Jurkat, Clone E6-1 (cell line): ENCODE measurements at places on chromosomes 7 and 10.

- DNase-seq = no peak
Observed at GRCh38 chr7:149004405-149005370, 23.6 kb downstream of the PDIA4 start.

- no peak for DNase-seq
Observed at GRCh38 chr7:126489874-126490273, 762.9 kb downstream of the GRM8 start.

- no peak for DNase-seq
Observed at GRCh38 chr7:27955011-27955410, 215.0 kb downstream of the TAX1BP1 start.

- no peak for DNase-seq
Observed at GRCh38 chr10:124224331-124225028, 131.1 kb upstream of the CHST15 start.

DNA sequence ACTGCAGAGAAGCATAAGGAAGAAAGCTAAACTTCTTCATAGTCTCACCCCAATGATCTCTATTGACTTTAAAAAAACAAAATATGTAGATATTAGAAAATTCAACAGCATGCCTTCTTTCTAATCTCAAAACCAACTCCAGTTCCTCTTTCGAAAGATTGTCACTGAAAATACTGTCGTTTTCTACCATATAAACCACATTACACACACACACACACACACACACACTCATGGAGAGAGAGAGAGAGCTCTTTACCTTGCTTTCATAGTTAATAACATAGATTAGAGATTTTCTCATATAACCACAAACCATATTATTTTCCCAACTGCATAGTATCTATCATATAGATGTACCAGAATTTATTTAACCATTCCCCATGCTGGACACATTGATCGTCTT, 296.2 kb upstream of the MGMT start:
- no peak for DNase-seq

- DNase-seq = no peak
Observed at GRCh38 chr7:129436335-129436923, 2.2 kb downstream of the STRIP2 start.

- DNase-seq = no peak
Observed at GRCh38 chr10:132939957-132940790, 2.2 kb downstream of the CFAP46 start.

GRCh38 chr7:116505823-116506222, 6.3 kb downstream of the CAV2 start:
- DNase-seq = no peak

DNA sequence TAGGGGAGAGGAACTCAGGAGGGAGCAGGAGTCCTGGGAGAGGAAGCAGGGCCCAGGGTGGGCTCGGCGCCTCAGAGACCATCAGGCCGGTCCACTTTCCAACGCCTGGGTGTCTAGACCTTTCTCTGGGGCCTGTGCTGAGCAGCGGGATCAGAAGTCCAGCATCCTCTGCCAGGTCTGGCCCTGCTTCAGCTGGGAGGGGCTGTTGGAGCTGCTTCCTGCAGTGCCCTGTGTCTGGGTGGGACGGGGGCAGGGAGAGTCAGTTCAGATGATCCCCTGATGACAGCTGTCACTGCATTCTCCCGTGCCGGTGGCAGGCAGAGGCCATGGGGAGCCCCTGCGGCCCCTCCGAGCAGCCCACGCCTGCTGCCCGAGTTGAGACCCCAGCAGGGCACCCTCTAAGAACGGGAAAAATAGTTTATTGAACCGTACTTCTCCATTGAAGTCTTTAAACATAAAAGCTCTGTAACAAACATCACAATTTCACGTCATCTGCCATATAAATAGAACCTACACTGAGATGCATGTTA, 23.3 kb downstream of the AP5Z1 start:
- no peak for DNase-seq

DNA sequence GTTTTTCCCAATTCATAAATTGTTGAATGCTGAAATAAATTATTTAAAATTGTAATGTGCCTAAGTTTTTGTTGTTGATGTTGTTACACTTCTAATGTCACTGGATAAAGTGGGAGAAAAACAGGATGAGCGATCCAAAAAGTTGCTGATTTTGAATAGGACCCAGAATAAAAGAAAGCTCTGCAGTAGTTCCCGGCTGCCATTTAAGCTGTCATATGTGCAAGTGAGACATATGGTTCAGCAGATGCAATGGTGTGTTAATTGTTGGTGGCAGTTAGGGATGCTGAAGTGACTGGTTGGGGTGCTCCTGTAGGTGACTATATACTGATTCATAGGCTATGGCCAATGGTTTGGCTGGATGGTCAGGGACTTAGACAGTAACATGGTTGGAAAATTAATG, 1517.4 kb upstream of the LRRTM3 start:
- no peak for DNase-seq

DNA sequence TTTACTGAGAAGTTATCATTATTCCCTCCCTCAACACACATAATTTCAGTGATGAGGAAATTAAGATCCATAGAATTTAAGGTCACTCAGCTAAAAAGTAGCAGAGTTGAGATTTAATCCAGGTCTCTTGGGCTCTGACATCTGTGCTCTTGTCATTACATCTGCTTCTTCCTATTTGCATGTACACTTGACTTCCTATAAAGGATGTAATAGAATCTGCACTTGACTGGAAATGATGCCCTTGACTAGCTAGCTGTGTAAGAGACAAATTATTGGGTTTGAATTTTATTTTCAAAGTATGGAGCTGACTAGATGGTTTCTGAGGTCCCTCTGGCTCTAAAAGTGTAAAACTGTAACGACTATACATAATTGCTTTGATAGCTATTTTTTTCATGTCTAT, 59.5 kb downstream of the AGK start:
- DNase-seq = no peak

DNA sequence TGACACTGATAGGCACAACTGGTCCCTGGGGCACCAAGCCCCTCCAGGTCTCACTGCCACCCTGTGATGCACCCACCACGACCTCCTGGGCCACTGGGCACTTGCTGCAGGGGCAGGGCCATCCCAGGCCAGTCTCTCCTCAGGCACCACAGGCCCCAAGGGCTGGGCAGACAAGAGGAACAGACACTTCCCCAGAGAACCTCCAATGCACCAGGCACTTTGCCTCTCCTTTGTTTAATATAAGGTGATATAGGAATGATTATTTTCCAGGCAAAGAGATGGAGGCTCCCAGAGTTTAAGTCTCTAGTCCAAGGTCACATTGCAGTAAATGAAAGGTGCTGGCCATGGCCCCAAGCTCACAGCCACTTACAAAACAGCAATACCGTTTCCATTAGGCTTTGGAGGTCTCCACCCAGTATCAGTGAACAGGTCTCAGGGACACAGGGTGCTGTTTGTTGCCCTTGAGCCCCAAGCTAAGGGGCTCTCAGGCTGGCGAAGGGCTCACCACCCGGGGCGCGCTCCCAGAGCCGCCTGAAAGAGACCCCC, 4.5 kb downstream of the DEPP1 start:
- DNase-seq = no peak

DNA sequence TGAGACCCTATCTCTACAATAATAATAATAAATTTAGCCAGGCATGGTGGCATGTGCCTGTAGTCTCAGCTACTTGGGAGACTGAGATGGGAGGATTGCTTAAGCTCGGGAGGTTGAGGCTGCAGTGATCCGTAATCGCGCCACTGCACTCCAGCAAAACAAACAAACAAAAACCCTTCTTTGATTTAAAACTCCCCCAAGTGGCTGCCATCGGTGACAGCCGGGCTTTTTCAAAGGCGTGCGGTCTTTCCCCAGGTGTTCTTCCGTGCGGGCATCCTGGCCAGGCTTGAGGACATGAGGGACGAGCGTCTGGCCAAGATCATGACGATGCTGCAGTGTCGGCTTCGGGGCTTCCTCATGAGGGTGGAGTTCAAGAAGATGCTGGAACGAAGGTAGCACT, 1.9 kb upstream of the MYH16 start:
- no peak for DNase-seq

GRCh38 chr7:132073920-132074589, 502.2 kb downstream of the PLXNA4 start:
- no peak for DNase-seq
